Mesothelial cell of epicardium (in vitro differentiated cells): ENCODE measurements at places on chromosomes 13 and 19. TPM values are rescaled to one million over a fixed set of nuclear protein-coding genes. Genes with fewer than 3 reads are reported as not detected.

DNA sequence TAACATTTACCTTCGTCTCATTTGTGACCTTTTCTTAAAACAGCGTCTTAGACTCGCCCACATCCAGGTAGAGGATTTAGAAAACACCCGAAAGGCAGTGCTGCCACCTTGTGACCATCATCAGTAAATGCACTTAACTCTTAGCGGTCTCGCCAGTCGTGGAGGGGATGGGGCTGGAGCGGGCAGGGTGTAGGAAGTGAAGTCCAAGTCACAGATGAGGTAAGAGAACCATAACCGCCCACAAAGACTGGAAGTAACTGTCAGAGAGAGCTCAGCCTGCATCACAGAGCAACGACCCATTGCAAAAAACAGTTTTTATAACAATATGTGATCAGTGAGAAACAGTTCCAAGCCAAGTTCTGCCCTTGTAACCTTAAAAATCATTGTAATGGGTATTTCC lies 10.7 kb upstream of the CEACAM3 start:
- DNase-seq, result peak; percentile 53
- peaks cover 20% of the 10 kb centered on the region for H3K27me3 ChIP-seq
- no peaks in the 10 kb centered on the region for H3K36me3 ChIP-seq
- no peaks in the 10 kb centered on the region for H3K4me1 ChIP-seq
- no peak overlapping the region for H3K27ac ChIP-seq

CATSPERD gene
- total RNA-seq, result not detected in 3 replicates

DNA sequence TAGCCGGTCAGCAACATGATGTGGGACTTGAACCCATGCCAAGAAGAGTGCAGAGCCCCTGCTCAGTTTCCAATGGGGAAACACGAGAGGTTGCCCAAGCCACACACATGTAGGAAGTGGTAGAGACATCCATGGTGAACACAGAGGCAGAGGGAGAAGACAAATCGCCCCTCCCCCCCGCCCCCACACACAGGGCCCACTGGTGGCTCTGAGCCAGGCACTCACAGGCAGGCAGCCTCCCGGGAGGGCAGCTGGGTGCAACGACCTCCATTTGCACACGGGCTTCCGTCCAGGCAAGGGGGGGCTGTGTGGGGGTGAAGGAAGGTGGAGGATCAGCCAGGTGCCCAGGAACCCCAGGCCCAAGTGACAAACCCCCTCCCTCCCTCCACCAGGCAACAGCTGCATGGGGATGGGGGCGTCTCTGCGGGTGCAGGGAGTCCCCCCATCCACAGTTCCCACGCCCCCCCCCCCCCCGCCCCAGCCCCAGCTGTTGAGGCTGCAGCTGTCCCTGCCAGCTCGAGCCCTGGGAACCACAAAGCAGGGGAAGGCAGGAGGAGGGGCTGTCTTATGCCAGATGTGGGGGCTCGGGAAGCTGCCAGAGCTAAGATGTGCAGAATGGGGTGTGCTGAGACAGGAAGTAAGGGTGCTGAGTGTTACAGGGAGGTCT lies 3.4 kb downstream of the NOTCH3 start:
- H3K36me3 ChIP-seq, result no peaks in the 10 kb centered on the region
- no peaks in the 10 kb centered on the region for H3K27me3 ChIP-seq
- peak overlapping the region; percentile 35 for H3K27ac ChIP-seq
- H3K4me1 ChIP-seq, result peaks cover 25% of the 10 kb centered on the region

DNA sequence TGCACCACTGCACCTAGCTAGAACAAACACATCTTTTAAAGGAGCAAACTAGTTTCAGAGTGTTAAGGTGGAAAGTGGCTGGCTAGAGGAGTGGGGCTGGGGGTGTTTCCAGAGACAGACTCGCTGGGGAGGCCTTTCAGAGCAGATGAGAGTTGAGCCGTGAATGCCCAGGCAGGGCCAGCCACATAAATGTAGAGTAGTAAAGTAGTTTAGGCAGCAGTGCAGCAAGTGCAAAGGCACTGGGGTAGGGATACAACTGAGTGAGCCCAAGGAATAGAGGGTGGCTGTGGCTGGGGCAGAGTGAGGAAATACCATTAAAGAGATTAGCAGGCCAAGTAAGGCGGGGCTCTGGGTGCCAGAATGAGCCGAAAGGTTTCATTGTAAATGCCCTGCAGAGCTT lies 72.0 kb downstream of the ALOX5AP start:
- no peaks in the 10 kb centered on the region for H3K36me3 ChIP-seq
- DNase-seq, result no peak
- no peak overlapping the region for H3K27ac ChIP-seq
- peaks cover 32% of the 10 kb centered on the region for H3K4me1 ChIP-seq

DNA sequence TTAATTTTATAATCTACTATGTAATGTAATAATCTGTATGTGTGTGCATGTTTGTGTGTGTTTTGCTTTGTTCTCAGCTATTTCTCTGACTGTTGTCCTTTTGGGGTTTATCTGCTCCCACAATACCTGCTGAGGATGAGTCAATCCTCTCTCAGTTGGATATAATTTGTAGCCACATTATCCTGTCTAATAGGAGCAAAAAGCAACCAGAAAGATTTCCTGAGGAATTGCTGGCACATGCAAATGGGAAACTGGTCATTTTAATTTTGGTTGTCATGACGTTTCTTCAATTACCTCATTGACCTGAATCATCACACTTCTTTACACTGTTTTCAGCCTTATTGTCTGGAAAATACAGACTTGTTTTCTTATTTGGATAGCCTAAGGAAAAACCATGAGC lies 488.4 kb downstream of the KLF5 start:
- peaks cover 2% of the 10 kb centered on the region for H3K4me1 ChIP-seq
- H3K27ac ChIP-seq, result no peak overlapping the region
- no peaks in the 10 kb centered on the region for H3K36me3 ChIP-seq
- H3K27me3 ChIP-seq, result no peaks in the 10 kb centered on the region
- no peak for DNase-seq

- no peak overlapping the region for H3K4me3 ChIP-seq
- no peaks in the 10 kb centered on the region for H3K36me3 ChIP-seq
- no peaks in the 10 kb centered on the region for H3K4me1 ChIP-seq
- H3K27ac ChIP-seq, result no peak overlapping the region
- no peaks in the 10 kb centered on the region for H3K27me3 ChIP-seq
Observed at GRCh38 chr13:106061781-106062180, 473.7 kb downstream of the EFNB2 start.

GRCh38 chr13:44420376-44421220 lies 47.0 kb downstream of the SERP2 start:
- peaks cover 22% of the 10 kb centered on the region for H3K27me3 ChIP-seq
- peaks cover 18% of the 10 kb centered on the region for H3K4me1 ChIP-seq
- H3K36me3 ChIP-seq, result no peaks in the 10 kb centered on the region
- H3K4me3 ChIP-seq, result no peak overlapping the region
- no peak overlapping the region for H3K27ac ChIP-seq
- DNase-seq, result peak; percentile 29

DNA sequence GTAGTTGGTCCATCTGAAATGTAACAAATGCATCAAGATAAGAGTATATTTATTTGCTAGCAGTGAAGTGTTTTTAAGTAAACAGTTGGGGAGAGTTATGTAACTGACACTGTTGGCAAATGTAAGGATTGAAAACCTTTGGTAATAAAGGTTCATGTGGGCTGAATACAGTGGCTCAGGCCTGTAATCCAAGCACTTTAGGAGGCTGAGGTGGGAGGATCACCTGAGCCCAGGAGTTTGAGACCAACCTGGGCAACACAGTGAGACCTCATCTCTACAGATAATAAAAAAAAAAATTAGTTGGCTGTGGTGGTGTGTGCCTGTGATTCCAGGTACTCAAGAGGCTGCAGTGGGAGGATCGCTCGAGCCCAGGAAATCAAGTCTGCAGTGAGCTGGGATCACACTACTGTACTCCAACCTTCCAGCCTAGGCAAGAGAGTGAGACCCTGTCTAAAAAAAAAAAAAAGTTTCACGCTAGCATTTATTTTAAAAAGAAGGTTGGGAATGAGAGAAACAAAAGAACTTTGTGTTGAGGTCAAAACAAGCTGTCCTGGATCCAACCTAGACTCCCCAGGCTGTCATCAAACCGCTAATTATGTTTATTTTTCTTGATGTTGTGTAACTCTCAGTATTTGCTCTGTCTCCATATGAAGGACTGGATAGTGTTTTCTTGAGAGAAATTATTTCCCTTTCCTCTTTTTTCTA lies 20.7 kb downstream of the SETDB2 start:
- H3K4me1 ChIP-seq, result no peaks in the 10 kb centered on the region
- no peaks in the 10 kb centered on the region for H3K27me3 ChIP-seq
- H3K4me3 ChIP-seq, result no peak overlapping the region
- DNase-seq, result no peak

- no peak overlapping the region for H3K4me3 ChIP-seq
- no peaks in the 10 kb centered on the region for H3K27me3 ChIP-seq
Observed at GRCh38 chr13:23513455-23513854, 56.8 kb upstream of the TNFRSF19 start.

GRCh38 chr19:44640518-44640917 lies 3.2 kb upstream of the PVR start:
- H3K27ac ChIP-seq, result no peak overlapping the region
- no peaks in the 10 kb centered on the region for H3K36me3 ChIP-seq
- peaks cover 19% of the 10 kb centered on the region for H3K4me1 ChIP-seq
- H3K4me3 ChIP-seq, result no peak overlapping the region

VSTM2B gene
- not detected in 3 replicates for total RNA-seq

- DNase-seq, result no peak
- H3K27me3 ChIP-seq, result no peaks in the 10 kb centered on the region
- no peaks in the 10 kb centered on the region for H3K4me1 ChIP-seq
- H3K4me3 ChIP-seq, result no peak overlapping the region
Observed at GRCh38 chr13:84873951-84874350, 925.3 kb downstream of the SLITRK6 start.

DNA sequence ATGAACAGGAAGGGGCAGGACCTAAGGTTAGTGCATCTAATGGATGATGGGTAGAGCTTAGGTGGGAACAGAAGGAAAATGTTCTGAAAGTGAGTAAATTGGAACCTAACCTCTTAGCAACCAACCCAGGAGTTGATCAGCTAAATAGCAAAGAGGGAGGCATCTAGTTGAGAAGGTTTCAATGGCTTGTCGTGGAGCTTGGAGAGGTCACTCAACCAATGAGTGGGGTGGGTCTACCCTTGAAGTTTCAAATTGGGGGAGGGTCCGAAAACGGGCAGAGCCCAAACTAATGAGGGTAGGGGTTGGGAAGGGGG lies 5.7 kb upstream of the SHKBP1 start:
- peak overlapping the region; percentile 30 for H3K4me3 ChIP-seq
- H3K27me3 ChIP-seq, result peaks cover 53% of the 10 kb centered on the region
- peaks cover 7% of the 10 kb centered on the region for H3K4me1 ChIP-seq
- DNase-seq, result no peak
- H3K36me3 ChIP-seq, result no peaks in the 10 kb centered on the region

DNA sequence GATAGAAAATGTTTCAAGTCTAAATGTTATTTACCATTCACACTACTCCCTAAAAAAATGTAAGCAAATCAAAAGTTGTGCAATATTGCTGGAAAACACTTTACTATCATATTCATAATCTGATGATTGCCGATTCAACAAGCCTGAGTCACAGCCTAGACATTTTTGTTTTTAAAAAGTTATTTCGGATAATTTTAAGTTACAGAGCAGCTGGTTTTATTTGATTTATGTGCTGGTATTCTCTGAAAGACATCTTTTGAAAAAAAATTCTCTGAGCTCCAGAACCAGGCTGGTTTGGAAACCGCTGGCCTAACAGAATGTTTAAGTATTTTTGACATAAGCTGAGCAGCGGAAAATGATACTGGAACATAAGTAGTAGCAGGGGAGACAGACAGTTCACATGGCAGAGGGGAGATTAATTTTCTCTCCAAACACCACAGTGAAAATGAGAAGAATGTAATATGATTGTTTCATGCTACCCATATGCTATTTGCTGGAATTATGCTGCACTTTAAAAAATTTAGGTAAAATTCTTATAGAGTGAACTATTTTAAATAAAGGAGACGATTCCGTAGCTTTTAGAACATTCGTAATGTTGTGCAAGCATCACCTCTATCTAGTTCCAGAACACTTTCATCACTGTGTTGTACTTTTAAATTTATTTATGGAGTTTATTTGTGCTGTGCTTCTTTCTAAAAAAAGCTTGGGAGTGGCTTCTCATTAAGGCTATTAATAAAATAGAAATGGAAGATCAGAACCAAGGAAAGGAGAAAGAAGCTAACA lies 36.1 kb downstream of the TBC1D4 start:
- no peak overlapping the region for H3K4me3 ChIP-seq
- no peaks in the 10 kb centered on the region for H3K27me3 ChIP-seq
- DNase-seq, result no peak
- H3K4me1 ChIP-seq, result peaks cover 10% of the 10 kb centered on the region

JAK3 gene
- 10.7 to 12.3 TPM (median 11.2 TPM) in 3 replicates for total RNA-seq

DNA sequence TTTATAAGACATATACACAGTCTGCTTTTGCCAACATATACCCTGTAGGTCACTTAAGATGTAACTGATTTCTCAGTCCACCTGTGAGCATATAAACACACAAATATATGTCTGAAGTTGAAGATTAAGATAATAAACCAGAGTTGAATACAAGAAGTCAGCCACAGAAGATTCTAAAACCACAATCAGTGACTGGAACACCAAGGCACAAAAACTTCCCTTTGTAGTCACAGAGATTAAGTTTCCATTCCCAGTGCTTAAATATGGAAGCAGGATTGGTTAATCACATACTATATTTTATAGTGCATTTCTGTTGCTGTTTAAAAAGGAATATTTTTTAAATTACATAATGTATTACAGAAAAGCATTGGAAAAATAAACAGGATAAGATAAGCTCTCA lies 39.9 kb downstream of the MTMR6 start:
- no peak for DNase-seq
- H3K4me3 ChIP-seq, result no peak overlapping the region
- peaks cover 2% of the 10 kb centered on the region for H3K4me1 ChIP-seq
- no peak overlapping the region for H3K27ac ChIP-seq
- H3K27me3 ChIP-seq, result no peaks in the 10 kb centered on the region

C3 gene
- total RNA-seq, result 23.1 to 35.3 TPM (median 24.5 TPM) in 3 replicates

TINCR gene
- 2.5 to 4.3 TPM (median 2.5 TPM) in 3 replicates for total RNA-seq

GRAMD1A gene
- 123 to 130 TPM (median 129 TPM) in 3 replicates for total RNA-seq
